ENCODE measurements at places on chromosomes 3 and 15. TPM values are rescaled to one million over a fixed set of nuclear protein-coding genes. Genes with fewer than 3 reads are reported as not detected.
A peak's percentile ranks its signal among the peaks of the same experiment; 100 is the strongest.

The DZIP1L gene
- polyA plus RNA-seq, result 0.45 TPM

DNA sequence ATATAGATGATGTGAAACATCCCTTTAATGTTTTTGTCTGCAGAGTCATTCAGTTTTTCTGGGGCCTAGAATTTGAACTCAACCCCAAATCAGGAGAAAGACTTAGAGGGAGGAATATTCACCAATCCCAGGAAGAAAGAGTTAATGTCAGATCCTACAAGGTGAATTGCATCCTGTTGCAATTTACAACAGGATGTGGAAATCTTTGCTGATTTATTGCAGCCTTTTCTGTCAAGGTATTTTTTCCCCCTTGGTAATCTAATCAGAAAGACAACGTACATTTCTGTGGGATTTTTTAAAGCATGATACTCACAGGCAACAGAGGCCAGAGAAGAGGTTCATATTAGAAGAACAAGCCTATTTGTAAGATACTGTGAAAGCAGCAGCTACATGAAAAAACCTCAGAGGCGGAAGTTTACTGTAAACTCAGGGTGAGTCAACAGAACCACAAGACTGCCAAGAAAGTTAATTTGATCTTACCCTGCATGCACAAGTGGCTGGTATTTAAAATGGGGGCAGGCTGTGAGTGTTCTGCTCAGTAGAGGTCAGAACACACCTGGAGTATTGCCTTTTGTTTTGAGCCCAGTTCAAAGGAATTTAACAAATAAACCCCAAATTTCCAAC is 531.9 kb downstream of the AGBL1 start:
- no peaks in the 10 kb centered on the region for H3K36me3 ChIP-seq
- H3K4me1 ChIP-seq, result peaks cover 6% of the 10 kb centered on the region
- peak overlapping the region; percentile 28 for H3K27ac ChIP-seq

The SLC9C1 gene
- polyA plus RNA-seq, result 0.18 TPM

The CLDN18 gene
- polyA plus RNA-seq, result 0.45 TPM

The DUOX2 gene
- not detected for polyA plus RNA-seq

DNA sequence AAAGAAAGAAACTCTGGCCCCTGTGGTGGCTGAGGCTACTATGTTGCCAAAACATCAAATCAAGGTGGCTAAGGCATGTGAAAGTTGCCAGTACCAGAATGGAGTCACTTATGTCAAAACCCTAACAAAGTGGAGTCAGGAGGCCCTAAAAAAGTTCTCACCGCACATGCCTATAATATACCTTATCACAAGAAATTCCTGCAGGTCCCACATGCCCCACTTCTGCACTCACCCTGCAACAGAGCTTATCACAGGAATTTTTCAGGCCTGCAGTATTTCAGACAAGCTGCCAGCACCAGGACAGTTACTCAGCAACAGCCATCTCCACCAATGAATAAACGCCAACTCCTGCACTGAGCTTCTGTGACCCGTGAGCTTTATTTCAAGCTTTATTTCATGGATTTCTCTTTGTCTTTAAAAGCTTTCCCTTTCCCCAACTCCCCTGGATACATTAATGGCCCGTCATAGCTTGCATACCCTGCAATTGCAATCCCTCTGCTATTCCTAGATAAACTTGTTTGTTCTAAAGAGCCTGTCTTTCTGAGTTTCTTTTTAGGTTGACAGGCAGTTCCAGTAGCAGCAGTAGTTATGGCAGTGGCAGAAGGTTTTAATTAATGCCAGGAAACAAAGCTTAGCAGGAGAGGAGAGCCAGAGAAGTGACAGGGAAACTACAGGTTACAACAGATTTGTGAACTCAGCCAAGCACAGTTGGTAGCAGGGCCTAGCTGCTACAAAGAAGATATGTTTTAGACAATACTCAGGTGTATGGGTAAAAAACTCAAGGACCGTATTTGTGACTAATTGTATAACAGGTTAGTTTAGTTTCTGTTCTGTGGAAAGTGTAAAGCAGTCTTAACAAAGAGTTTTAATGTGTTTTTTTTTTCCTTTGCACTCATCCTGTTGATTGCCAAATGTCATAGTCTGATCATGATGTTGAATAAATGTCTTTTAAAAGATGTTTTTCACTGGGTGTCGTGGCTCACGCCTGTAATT is 15.9 kb upstream of the TMEM42 start:
- H3K4me1 ChIP-seq, result no peaks in the 10 kb centered on the region
- H3K36me3 ChIP-seq, result peaks cover 2% of the 10 kb centered on the region
- no peak for DNase-seq
- no peaks in the 10 kb centered on the region for H3K27me3 ChIP-seq

DNA sequence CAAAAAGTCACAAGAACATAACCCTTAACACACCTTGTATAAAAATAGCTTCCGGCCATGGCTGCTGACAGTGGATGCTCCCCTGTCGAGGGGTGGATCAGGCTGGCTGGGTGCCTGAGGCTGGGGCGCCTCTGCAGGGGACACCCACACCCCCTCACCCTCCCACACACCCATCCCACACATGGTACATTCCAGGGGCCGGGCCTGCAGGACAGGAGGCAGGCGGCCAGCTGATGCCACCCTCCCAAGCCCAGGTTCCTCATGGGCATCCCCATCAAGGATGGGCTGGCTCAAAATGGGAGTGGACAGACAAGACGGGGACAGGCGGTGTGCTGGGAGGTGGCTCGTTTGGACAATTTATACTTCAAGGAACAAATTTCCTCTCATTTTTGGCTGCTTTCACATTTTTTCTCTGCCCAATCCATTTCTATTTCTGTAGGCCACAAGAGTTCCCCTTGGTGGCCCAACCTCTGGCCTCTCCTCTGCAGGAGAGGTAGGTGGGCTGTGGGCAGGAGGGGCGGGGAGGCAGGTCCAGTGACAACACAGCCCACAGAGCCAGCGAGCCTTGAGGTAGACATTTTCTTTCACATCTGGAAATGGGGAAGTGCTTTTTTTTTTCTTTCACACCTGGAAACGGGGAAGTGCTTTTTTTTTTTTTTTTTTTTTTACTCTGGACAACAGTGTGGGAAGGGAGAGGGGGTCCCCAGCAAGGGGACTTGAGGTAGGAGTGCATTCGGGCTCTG is 23.3 kb downstream of the RNU5B-1 start:
- H3K4me1 ChIP-seq, result no peaks in the 10 kb centered on the region
- no peaks in the 10 kb centered on the region for H3K27me3 ChIP-seq
- no peak for DNase-seq
- no peak overlapping the region for H3K27ac ChIP-seq
- H3K36me3 ChIP-seq, result no peaks in the 10 kb centered on the region

- no peak for DNase-seq
- peaks cover 11% of the 10 kb centered on the region for H3K4me1 ChIP-seq
- H3K27me3 ChIP-seq, result no peaks in the 10 kb centered on the region
- H3K4me3 ChIP-seq, result no peak overlapping the region
- H3K27ac ChIP-seq, result no peak overlapping the region
Measured at GRCh38 chr3:195551381-195551978, 8.4 kb upstream of the PPP1R2 start.

GRCh38 chr3:128100161-128100560 is 23.5 kb downstream of the RUVBL1 start:
- peaks cover 53% of the 10 kb centered on the region for H3K36me3 ChIP-seq
- no peak for DNase-seq
- no peaks in the 10 kb centered on the region for H3K27me3 ChIP-seq
- no peak overlapping the region for H3K27ac ChIP-seq
- H3K4me3 ChIP-seq, result no peak overlapping the region

DNA sequence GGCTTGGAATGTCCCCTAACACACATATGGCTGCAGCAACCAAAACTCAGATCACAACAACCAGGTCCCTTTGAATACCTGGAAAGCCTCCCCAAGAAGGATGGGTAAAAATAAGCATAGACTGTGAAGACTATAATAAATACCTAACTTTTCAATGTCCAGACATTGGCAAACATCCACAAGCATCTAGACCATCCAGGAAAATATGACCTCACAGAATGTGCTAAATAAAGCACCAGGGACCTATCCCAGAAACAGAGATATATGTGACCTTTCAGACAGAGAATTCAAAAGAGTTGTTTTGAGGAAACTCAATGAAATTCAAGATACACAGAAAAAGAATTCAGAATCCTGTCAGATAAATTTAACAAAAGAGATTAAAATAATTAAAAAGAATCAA is 109.2 kb downstream of the NEDD4 start:
- H3K4me1 ChIP-seq, result no peaks in the 10 kb centered on the region
- H3K27me3 ChIP-seq, result no peaks in the 10 kb centered on the region
- no peaks in the 10 kb centered on the region for H3K36me3 ChIP-seq
- DNase-seq, result no peak

The GJD2 gene
- not detected for polyA plus RNA-seq

DNA sequence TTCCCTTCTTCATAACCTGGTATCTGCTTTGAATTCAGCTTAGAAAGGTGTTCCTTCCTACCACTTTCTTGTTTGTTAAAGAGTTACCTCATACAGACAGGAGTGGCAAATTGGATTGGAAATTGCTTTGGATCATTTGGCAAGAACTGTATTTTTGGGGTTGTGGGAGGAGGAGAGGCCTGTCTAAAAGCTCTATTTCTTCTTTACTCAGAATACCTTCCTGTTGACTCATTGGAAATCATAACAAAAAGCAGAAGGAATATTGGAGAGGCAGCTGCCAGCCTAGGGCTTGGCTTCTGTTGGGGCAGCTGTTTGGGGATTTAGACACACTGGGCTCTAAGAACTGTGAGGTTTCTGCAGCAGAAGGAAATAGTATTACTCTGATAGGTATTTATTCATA is 14.2 kb downstream of the IQGAP1 start:
- DNase-seq, result peak; percentile 31
- H3K27me3 ChIP-seq, result no peaks in the 10 kb centered on the region
- H3K27ac ChIP-seq, result peak overlapping the region; percentile 86

DNA sequence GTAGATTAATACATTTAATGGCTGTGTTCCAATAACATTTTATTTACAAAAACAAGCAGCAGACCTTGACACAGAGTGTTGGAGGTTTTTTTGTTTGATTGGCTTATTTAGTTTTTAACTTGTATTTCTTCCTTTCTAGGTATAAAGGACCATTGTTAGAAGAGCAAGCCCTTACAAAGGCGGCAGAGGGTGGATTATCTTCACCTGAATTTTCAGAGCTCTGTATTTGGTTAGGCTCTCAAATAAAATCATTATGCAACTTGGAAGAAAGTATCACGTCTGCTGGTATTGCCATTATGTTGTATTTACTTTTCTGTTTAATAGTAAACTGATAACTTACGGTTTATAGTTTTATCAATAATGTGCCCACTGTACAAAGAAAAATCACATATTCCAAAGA is 10.0 kb downstream of the FAM98B start:
- no peak for DNase-seq
- no peaks in the 10 kb centered on the region for H3K27me3 ChIP-seq
- H3K36me3 ChIP-seq, result no peaks in the 10 kb centered on the region
- H3K27ac ChIP-seq, result no peak overlapping the region
- no peak overlapping the region for H3K4me3 ChIP-seq

GRCh38 chr3:193735850-193736249 is 142.8 kb downstream of the OPA1 start:
- H3K36me3 ChIP-seq, result no peaks in the 10 kb centered on the region
- H3K4me1 ChIP-seq, result no peaks in the 10 kb centered on the region
- no peak for DNase-seq

Measured in small intestine (tissue), 16 donors.